ENCODE measurements at places on chromosomes 6 and 20.

- DNase-seq = no peak
Observed at GRCh38 chr20:13348311-13349234, 127.5 kb downstream of the ISM1 start.

- DNase-seq = no peak
Observed at GRCh38 chr6:126153661-126154060, 167.3 kb downstream of the TRMT11 start.

DNA sequence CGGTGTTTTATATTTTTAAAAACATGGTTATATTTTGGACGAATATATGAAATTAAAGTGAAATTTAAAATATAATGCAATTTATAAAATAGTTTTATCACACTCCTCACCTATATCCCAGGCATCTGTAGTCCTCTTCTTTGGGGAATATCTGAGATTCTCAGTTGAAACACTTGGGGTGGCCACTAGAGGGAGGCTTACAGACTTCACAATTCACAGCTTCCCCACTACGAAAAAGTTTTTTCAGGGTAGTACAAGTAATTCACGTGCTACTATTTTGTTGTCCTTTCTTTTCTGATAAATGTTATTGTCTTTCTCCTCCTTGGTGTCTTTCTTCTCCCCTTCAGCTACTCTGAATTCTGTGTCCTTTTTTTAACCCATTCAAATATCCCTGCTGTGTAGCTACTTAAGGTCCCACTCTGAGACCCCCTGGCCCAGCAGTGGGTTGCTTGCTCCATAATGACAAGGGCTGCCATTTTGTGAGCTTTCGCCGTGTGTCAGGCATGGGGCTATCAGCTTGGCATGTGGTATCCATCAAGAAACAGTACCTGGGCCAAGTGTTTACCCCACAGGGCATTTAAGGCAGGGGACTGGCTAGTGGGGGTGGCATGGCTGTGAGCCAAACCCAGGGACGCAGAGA lies 43.6 kb upstream of the PHACTR3 start:
- no peak for DNase-seq

DNA sequence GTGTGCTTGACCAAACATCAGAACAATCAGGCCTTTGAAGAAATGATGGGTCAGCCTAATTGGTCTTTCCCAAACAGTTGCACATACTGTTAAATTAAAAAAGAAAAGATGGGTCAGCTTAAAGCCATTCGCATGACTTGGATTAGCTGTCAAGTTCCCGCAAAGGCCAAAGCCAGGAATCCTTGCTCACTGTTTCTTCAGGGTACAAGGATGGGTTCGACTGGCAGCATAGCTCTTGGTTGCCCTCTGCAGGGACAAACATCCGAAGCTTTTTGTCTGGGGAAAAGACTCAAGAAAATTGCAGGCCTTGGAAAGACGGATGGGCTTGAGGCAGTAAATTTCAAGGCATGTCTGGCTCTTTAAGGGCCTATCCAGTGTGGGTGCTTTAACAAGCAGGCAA lies 168.0 kb downstream of the HDGFL1 start:
- no peak for DNase-seq

DNA sequence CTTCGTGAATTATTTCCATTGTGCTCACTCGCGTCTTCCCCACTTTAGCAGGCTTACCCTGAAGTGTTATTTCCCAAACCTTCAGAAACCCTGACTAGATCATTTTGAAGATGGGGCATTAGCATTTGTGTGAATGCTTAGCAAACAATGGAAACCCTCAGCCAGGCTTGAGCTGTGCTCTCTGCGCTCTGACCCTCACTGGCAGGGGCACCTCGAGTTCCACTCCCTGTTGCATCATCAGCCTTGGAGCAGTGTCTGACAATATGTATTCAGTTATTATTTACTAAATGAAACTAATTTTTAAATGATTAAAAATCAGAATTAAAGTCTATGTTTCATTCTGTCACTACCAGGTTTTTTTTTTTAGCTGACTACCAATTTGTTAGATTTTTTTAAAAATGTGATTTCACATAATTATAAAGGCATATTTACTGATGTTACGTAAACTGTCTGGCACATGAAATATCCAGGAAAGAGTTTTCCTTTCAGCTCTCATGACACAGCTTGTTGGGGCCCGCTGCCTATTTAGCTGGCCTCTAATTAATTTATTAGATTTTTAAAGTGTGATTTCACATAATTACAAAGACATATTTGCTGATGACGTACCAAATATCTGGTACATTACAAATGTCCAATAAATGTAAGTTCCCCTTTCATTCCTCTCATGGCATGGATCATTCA lies 155.2 kb downstream of the PACRG start:
- DNase-seq = no peak

GRCh38 chr6:92427453-92427852 lies 991.9 kb downstream of the EPHA7 start:
- no peak for DNase-seq

DNA sequence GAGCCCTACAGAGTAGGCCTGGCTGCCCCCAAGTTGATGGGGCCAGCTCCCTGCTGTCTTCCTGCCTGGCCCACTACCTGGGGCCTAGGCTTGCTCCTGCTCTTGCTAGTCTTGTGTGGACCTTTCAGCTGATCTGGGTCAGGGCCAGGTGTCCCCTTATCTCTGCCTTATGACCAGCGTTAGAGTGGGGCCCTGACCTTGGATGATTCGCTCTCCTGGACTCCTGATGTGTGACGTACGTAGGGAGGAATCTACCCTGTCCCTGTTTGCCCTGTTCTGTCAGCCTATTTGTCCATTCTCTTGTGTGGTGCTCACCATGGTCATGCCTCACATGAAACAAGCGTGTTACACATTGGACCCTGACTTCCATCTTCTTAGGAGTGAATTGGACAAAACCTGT lies 571.8 kb downstream of the QKI start:
- DNase-seq = no peak

GRCh38 chr6:11292091-11292490 lies 59.6 kb upstream of the NEDD9 start:
- no peak for DNase-seq

DNA sequence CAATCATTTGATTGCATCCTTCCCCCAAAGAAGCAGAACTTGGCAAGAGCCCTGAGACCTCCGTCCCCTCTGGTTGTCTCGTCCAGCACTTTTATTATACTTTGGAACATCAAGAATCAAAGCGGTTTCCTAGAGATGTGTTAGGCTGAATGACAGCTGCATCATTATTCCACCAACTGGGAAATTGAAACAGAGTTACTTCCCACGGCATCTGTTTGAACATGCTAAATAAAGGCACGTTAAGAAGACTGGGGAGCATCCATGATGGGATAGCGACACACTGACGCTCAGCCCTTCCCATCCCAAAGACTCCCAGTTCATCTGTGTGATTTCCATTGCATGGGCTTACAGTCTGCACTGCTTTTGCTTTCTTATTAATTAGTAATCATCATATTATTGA lies 147.8 kb downstream of the TBC1D7 start:
- no peak for DNase-seq

- DNase-seq = no peak
Observed at GRCh38 chr6:150413781-150414281, 45.0 kb downstream of the IYD start.

GRCh38 chr6:125273965-125274364 lies 27.8 kb downstream of the HDDC2 start:
- no peak for DNase-seq

DNA sequence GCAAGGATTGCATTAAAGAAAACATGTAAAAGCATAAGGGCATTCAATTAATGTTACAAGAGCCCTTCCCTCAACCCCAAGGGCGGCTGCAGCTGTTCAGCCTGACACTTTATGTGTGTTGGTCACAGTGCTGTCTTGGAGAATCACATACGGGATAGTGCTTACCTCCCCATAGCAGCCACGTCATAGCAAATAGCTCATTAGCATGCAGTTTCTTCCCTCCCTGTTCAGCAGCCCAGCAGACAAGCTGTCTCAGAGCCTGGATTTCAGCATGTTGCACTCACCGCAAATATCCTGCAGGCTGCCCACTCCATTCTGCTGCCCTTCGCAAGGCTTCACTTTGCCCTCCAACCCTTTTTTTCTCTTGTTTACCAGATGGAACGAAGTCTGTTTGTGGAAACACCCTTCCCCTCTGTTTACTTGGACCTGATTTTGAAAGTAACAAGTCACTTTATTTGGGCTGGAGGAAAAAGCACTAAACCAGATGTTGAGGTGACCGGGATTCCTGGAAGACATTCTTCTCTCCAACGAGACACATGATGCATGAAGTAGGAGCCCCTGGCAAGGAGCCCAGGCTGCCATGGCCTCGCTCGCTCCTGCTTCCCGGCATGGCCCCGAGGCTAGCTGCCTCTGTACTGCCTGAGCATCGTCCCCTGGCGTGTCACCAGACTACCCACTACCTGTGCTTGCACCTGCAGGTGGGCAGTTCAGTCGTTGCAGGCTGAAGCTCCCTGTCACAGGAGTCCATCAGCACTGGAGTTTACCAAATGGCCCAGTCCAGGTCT lies 151.6 kb upstream of the GMDS start:
- DNase-seq = no peak

DNA sequence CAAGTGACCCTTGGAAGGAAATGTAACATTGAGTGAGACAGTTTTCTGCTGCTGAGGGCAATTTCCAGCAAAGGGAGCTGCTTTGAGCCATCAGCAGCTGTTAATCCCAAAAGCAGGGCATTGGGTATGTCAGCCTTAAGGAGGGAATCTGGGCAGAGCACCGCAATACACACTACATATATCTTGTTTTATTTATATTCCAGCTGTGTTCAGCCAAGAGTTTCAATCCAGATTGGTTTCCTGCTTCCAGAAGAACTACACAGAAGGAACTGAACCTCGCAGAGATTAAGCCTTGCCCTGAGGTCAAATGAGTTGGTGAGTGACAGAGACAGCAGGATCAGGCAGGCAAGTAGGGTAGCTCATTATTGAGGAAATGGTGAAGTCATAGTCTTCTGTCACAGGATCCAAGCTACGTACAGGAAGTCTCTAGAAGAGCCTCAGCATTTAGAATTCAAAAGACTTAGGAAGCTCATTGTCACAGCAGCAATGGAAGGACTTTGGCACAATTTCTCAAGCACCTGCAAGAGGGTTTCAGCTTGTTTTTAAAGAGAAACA lies 109.9 kb upstream of the HEY2 start:
- DNase-seq = no peak

DNA sequence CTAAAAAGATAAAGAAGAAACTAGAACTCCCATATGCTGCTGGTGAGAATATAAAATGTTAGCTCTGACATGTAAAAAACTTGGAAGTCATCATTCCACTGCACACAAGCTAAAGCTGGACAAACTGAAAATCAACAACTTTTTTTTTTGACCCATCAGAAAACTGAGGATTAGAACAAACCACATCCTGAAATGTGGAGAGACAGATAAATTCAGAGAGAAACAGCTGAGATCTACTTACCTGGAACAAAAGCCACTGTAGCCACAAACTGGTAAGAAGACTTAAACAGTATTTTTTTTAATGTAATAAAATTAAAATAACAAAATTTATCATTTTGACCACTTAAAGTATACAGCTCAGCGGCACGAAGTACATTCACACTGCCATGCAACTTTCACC lies 408.5 kb upstream of the RGS17 start:
- DNase-seq = no peak

DNA sequence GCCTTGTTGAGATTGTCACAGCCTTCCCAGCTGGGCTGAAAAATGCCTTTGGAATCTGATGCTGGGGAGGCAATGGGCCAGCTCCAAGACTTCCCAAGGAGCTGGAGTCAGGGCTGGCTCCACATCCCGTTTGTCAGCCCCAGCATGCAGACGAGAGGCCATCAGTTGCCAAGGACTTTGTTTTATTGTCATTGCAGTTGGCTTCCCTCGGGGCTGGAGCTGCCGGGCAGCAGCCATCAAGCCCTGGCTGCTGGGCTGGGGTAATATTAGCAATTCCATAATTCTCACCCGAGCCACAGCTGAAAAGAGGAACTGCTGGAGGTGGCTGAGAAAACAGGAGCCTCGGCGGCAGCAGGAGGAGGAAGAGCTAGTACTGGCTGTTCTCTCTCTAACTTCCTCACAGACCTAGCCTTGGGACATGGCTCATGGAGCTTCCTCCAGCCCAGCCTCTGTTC lies 182.5 kb downstream of the CDC5L start:
- peak; percentile 79 for DNase-seq

GRCh38 chr6:14380901-14381828 lies 263.6 kb downstream of the CD83 start:
- DNase-seq = no peak

DNA sequence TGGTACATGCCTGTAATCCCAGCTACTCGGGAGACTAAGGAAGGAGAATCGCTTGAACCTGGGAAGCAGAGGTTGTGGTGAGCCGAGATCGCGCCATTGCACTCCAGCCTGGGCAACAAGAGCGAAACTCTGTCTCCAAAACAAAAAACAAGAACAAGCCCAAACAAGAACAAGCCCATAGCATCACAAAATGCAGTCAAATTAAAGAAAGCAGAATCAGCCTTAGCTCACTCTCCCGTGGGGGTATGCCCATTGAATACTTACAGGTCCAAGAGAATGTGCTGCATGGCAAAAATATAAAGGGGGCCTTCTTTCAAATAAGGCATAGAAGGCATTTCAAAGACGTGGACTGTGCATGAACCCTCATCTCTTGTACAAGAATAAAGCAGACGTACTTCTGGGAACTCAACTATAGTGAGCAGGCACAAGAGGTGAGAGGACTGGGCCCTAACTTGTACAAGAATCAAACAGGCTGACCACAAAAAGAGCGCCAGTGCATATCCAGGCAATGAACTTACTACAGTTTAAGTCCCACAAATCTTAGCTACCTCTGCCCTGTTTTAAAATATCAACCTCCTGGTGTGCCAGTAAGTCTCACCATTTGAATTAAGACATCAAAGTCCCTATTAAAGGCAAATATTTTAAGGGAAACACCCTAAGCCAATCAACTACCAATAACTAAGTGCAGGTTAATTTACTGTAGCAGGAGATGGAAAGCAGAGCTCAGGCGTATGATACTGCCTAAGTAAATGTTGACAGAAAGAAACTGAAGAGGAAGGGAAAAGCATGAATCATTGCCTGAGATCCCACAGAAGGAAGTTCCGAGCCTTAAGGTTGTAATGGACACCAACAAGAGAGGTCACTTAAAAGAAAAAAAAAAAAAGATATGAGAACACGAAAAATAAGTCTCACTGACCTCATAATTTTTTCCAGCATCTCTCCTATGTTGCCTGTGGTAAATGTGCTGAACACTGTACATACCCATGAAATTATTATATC lies 37.4 kb downstream of the TOMM6 start:
- DNase-seq = no peak

Data from Right ventricle myocardium inferior (tissue), 1 donor.